HuH-7.5 (cell line): ENCODE measurements at places on chromosomes 3 and 15.

GRCh38 chr15:83784975-83785374, 131.1 kb downstream of the ADAMTSL3 start:
- no peak for DNase-seq

DNA sequence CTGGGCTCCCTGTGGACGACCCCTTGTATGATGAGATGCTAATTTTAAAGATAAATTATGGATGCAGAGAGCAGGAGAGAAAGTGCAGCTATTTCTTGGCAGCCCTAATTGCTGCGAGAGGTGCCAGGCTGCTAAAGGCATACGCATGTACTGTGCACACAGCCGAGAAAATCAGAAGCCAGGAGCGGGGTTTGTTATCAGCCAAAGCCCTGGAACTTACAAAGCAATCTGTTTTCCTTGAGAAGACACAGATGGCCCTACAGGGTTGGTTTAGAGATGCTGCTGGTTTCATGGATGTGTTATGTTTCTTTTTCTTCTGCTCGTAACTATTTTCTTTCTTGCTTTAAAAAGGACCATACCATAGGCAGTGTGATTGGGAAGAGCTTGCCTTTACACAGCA, 11.7 kb upstream of the CCK start:
- no peak for DNase-seq

GRCh38 chr3:52215351-52215750, 10.1 kb downstream of the TLR9 start:
- DNase-seq = no peak

DNA sequence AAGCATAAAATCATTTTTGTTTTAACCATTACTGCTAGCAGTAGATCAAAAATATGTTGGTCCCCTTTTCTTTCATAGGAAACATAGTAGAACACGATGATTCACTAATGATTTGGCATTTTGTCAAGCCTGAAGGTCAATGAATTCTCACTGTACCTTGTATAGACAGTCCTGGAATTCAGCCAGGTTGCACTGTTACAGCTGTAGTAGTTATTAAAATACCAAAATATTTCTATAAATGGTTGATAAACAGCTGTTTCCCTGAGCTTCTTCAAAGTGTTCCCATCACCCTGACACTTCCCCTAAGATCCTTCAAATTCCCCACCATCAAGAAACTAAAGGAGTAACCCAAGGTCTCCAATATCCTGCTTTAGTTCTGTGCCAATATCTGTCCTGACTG, 200.9 kb downstream of the ATP8B4 start:
- DNase-seq = no peak

GRCh38 chr3:32110233-32110760, 3.9 kb downstream of the GPD1L start:
- DNase-seq = no peak

- no peak for DNase-seq
Observed at GRCh38 chr3:134059671-134060560, 30.2 kb upstream of the SLCO2A1 start.

DNA sequence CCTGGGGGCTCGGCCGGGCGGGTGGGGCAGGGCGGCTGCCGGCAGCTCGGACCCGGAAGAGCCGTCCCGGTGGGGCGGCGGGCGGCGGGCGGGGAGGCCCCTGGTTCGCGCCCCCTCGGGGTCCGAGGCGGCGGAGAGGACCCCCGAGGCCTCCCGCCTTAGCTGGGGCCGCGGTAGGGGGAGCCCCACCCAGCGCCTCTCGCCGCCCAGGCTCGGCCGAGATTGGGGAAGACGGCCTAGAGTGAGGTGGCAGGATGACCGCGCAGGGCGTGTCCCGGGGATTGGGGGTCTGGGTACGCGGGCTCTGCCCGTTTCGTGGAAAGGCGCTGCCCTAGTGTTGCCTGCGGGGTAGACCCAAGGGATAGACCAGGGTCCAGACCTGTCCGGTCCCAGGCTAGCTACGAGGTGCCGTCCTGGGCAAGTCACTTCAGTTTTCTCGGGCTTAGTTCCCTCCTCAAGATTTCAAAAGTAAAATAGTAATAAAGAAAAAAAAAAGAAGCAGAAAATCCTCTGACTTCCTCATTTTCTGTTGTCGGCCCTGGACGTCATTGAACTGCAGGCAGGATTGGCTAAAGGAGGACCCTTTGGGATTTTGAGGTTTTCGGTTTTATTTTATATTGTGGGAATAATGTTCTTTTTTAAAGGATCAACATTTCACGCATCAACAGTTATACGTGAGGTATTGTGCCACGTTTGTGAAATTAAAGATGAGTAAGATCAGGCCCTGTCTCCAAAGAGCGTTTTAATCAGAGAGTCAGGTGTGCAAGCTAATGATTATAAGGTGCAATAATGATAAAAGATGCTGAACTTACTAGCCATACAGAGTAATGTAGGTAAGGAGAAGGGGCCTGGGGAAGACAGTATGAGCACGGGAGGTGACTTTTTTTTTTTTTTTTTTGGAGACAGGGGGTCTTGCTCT, 679 bp downstream of the IQGAP1 start:
- DNase-seq = peak; percentile 50

DNA sequence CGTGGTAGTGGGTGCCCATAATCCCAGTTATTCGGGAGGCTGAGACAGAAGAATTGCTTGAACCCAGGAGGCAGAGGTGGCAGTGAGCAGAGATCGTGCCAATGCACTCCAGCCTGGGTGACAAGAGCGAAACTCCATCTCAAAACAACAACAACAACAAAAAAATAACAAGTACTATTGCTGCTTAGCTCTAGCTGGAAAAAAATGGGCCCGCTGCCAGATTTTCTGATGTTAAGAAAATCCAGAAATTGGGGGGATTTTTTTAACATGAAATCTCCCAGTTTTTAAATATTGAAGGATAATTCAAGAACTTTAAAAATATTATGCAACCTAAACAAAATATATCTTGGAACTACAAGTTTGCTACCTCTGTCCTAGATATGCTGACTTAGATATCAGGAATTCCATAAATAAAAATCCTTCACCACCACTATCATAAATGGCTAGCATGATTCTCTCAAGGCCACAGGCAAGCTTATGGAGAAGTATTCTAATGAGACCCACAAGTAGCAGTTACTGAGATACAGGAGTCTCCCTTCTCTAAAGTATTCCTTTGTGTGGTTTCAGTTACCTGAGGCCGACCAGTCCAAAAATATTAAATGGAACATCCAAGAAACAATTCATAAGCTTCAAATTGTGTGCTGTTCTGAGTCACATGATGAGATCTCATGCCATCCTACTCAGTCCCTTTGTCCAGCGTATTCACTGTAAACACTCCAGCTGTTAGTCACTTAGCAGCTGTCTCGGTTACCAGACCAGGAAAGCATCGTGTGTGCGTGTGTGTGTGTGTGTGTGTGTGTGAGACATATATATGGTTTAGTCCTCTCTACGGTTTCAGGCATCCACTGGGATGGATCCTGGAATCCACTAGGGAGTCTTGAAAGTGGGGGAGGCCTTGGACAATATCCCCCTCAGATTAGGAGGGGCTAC, 277.2 kb downstream of the TBL1XR1 start:
- no peak for DNase-seq

GRCh38 chr3:154334973-154335420, 10.7 kb upstream of the DHX36 start:
- DNase-seq = no peak

- DNase-seq = peak; percentile 68
Observed at GRCh38 chr15:52115598-52116427, 3.2 kb upstream of the BCL2L10 start.

DNA sequence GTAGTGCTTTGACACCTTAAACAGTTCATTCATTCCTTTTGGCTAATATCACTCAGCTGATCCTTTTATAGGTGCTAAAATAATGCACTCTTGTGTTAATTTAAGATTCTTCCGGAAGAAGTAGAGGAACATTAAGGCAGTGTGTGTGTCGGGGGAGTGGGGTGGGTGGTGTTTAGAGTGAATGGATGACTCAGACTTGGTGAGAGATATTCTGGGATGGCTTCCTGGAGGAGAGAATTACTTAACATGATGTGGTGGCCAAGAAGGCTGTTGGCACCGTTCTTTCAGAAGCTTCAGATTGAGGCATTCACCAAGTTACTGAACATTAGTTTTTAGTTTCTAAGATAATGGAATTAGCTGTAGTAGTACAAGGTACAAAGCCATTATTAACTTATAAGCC, 125.6 kb upstream of the ROPN1 start:
- no peak for DNase-seq

- no peak for DNase-seq
Observed at GRCh38 chr3:44342176-44342790, 3.7 kb downstream of the TCAIM start.

GRCh38 chr3:143697975-143698374, 150.3 kb downstream of the SLC9A9 start:
- DNase-seq = no peak

GRCh38 chr3:38651153-38651789, 1.8 kb upstream of the SCN5A start:
- DNase-seq = peak; percentile 82

DNA sequence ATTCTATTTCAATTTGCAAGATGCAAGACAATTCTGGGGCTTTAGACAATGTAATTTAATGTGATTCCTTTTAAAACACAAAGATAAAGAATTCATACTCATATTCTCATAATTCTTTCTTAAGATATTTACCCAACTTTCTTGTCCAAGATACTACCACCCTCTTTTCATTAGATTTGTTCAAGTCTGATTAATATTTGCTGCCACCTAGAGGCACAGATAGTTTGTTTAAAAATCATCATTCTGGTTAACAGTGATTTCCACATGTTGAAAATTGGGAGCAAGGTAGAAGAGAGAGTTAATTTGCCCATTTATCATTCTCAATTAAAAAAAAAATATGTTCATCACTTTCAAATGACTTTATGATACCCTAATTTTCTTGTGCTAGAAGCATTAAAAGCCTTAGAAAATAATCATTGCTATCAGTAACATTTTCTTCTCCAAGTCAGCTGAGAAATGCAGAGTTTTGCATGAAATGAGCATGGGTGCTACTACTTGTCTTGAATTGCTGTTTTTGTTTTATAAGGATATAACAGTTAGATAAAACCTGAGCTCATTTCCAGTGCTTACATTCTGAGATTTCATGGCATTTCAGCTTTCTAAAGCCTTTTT, 11.6 kb downstream of the TAMM41 start:
- DNase-seq = no peak

- DNase-seq = no peak
Observed at GRCh38 chr3:151197981-151198767, 4.8 kb downstream of the GPR171 start.

DNA sequence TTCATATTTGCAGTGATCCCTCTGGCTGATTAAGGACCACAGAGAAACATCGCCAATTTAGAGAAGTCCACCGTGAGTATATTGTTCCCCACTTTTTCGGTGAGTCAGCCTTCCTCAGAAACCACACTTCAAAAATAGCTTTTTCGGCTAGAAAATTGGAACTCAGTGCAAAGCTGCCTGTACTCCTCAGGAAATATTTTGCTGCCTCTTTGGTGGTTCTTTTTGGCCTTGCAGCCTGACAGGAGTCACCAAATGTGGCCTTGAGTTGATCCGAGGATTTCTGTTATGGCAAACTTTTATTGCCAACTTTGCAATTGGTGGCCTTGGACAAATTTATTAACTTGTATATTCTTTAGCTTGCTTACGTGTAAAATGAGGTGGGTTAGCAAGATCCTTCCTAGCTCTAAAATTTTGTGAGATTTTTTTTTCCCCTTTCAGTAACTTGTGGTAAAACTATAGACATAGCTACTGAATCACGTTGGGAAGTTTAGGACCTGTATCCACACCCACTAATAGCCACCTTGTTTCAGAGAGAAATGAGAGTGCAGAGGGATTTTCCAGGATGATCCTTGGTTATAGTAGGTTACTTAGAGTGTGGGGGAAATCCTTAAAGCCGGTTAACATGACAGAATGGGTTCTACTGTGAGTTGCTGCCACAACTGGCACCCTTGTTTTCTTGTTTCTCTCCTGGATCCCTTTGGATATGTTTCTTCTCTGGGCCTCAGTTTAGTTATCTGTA, 9.9 kb downstream of the ARL6IP5 start:
- DNase-seq = no peak

DNA sequence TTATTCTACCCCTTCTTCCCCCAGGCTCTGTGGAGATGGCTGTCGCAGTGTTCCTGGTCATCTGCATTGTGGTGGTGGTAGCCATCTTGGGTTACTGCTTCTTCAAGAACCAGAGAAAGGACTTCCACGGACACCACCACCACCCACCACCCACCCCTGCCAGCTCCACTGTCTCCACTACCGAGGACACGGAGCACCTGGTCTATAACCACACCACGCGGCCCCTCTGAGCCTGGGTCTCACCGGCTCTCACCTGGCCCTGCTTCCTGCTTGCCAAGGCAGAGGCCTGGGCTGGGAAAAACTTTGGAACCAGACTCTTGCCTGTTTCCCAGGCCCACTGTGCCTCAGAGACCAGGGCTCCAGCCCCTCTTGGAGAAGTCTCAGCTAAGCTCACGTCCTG, 12.9 kb downstream of the SPINT1 start:
- no peak for DNase-seq

GRCh38 chr15:92266796-92267685, 126.6 kb upstream of the ST8SIA2 start:
- no peak for DNase-seq

DNA sequence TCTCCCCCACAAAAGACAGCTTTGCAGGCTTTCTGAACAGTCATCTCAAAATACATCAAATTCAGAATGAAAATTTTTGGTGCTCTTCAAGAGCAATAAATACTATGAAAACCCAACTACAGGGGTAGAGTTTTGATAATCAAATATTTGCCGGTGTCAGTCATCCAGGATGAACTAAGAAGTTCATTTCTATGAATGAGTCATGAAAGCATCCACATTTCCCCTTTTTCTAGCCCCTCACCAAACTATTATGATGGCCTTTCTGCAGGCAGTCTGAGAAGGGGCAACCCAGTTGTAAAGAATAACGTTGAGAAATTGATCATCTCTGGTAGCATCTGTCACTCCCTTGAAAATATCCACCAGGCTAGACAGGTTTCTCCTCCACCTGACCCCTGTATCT, 3.1 kb upstream of the LPCAT4 start:
- no peak for DNase-seq

DNA sequence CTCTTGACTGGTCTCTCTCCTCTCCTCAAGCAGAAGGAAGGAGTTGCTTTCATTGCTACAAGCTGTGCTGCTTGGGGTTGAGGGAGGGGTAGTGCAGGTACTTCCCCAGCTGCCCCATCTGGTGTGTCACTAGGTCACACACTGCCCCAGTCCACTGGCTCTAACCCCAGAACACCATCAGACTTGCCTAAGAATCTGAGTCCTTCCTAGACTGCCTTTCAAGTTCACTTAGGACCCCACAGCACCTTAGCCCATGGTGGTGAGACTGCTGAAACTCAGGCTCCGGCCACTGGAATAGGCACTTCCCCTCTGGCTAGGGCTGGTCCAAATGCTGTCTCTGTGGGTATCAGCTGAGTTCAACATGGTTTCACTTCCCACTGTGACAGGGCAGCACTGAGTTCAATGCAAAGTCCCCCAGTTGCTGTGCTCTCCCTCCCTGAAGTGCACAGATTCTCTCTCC, 279.7 kb upstream of the GOLGA6L4 start:
- DNase-seq = no peak

- no peak for DNase-seq
Observed at GRCh38 chr15:99442252-99442897, 123.4 kb upstream of the MEF2A start.

GRCh38 chr3:174737966-174738365, 121.2 kb upstream of the NAALADL2 start:
- DNase-seq = no peak

GRCh38 chr3:189584645-189585044, 46.5 kb upstream of the TP63 start:
- DNase-seq = no peak

- no peak for DNase-seq
Observed at GRCh38 chr3:8255725-8256124, 245.9 kb upstream of the LMCD1 start.
